ENCODE measurements at places on chromosomes 2 and 18. TPM values are rescaled to one million over a fixed set of nuclear protein-coding genes. Genes with fewer than 3 reads are reported as not detected.

HOXD12 gene
- not detected for total RNA-seq

CYP27C1 gene
- total RNA-seq = 0.32 TPM

ALPI gene
- total RNA-seq = not detected

INHA gene
- not detected for total RNA-seq

ATRAID gene
- total RNA-seq = 180 TPM

- no peak for DNase-seq
These were observed 74.6 kb upstream of the ARL5A start for GRCh38 chr2:151902829-151903228.

- DNase-seq = no peak
These were observed 49.0 kb downstream of the ACTR2 start for GRCh38 chr2:65276609-65277008.

- DNase-seq = no peak
These were observed 51.6 kb downstream of the GLI2 start for GRCh38 chr2:120787111-120787821.

DNA sequence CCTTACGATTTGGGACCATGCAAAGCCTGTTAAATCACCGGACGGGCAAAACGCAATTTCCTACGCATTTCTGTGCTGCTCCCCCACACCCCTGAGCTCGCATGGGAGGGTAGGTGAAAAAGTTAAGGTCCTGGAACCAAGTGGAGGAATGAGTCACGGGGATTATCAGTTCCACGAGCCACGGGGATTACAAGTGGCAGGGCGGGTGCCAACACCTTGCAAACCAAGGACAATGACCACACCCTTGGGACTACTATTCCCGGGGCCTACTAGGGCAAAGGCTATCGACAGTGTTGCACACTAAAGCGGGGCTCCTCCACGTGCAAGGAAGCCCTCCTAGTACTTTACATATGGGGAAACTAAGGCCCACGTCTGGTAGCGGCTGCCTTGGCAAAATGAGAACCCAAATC is 447 bp downstream of the RETSAT start:
- peak; percentile 23 for DNase-seq

DNA sequence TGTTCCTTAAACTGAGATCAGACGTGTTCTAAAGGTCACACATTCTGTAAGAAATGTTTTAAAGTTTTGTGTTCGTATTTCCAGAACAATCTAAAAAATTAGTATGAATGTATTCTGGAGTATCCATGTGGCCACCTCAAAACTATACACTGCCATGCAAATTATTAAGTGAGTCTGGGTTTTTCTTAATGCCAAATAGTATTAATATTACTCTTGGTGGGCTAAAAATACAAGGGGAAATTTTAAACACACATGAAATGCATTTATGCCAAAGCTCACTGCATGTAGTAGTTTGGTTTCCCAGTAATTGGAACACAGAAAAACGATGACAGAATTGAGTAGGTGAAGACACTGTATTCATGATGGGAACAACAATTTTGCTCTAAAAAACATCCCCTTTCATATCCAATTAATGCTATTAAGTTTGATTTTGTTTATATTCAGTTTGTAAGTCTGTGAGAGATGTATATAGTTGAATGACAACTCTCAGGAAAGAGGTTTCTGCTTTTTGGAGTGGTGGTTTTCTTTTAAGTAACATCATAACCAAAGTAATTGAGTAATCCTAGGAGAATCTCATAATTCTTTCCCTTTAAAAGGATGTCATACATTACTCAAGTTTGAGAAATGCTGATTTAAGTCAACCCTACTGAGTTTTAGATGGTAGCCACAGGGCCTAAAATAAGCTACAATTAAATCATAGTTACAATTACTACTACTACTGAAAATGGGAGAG is 75.7 kb upstream of the CDCA7 start:
- no peak for DNase-seq

Data from LHCN-M2 (cell line).